ENCODE measurements at places on chromosomes 6 and 20.

GRCh38 chr6:79878142-79878748, 69.1 kb downstream of the ELOVL4 start:
- H3K36me3 ChIP-seq = no peaks in the 10 kb centered on the region
- peak; percentile 75 for DNase-seq
- H3K27me3 ChIP-seq = no peaks in the 10 kb centered on the region
- H3K4me1 ChIP-seq = no peaks in the 10 kb centered on the region

DNA sequence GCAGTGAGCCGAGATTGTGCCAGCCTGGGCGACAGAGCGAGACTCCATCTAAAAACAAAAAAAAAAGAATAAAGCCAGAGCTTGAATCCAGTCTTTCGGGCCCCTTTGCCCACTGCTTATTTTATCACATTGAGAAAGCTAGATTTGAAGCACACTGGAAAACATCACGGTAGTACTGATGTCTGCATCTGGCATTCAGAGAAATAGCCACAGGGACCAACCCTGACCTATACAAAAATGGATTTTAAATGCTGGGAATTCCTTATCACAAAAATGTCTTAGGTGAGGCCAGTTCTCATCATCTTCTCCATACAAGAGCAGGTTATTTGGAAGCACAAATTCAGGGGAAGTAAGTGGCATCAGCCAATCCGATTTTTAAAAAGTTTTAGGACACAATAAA, 49.5 kb downstream of the SLC35D3 start:
- H3K4me3 ChIP-seq = no peak overlapping the region
- H3K27ac ChIP-seq = no peak overlapping the region
- no peak for DNase-seq
- no peaks in the 10 kb centered on the region for H3K4me1 ChIP-seq
- H3K36me3 ChIP-seq = no peaks in the 10 kb centered on the region

DNA sequence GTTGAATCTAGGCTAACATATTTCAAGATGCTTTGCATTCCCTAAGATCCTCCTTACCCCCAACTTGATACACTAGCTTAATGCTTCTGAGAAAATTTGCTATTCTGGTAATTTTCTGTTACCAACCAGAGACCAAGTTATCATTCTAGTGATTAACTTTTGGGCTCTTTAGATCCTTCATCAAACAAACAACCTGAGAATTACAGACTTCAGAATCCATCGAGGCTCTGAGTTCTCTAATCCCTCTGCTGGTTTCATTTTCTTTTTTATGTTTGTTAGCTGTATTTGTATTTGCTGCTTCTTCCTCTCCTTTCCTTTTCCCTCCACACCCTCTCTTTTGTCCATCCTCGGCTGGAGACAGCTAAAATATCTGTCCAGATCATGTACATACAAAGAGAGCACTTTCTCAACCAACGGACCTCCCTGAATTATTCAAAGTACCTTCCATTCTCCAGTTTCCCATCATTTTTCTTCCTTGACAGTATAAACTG, 98.7 kb upstream of the RIPOR2 start:
- H3K36me3 ChIP-seq = no peaks in the 10 kb centered on the region
- peak overlapping the region; percentile 4 for H3K4me3 ChIP-seq
- H3K27me3 ChIP-seq = no peaks in the 10 kb centered on the region
- H3K4me1 ChIP-seq = no peaks in the 10 kb centered on the region
- DNase-seq = no peak

DNA sequence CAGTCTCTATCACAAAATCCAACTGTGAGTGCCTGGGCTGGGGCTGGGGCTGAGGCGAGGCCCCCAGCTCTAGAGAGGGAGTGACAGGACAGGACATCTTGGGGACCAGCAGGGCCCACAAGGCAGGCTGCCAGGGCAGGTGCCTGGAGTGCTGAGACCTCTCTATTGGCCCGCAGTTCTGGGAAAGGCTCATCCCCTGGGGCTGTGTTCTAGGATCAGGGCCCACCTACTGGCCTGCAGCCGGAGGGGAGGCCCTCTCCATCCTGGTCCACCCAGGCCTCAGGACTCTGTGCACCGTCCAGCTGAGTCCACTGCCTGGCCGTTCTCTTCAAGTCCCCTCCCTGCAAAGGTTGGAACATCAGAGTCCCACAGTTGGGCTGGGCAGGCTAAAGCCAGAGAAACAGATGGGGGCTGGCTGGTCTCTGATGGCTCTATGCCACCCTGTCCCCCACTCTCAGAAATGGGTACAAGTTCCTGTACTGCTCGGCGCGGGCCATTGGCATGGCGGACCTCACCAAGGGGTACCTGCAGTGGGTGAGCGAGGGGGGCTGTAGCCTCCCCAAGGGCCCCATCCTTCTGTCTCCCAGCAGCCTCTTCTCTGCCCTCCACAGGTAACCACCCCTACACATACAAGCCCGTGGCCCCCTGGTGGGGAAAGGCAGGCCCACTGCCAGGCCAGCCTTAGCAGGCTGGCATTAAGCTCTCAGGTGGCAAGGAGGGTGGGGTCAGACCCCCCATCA, 9.0 kb downstream of the EMILIN3 start:
- no peak overlapping the region for H3K27ac ChIP-seq
- H3K36me3 ChIP-seq = no peaks in the 10 kb centered on the region
- H3K4me3 ChIP-seq = no peak overlapping the region
- no peaks in the 10 kb centered on the region for H3K4me1 ChIP-seq
- no peak for DNase-seq
- no peaks in the 10 kb centered on the region for H3K27me3 ChIP-seq

DNA sequence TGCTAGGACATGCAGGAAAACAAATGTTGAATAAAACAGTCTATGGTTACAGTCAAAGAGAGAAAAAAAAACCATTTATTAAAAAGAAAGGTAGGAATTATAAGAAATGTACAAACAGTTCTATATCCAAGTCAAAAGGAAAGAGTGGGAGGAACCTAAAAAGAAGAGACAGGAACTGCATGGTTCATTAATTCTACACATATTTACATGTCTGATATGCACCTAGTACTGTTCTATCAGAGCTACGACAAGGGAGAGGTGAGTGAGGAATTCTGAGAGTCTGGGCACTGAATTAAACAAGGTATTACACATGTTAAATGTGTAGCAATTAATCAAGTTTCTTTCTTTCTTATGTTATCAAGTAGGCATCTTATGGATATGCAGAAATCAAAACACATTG, 41.9 kb downstream of the SYCP2 start:
- no peak overlapping the region for H3K27ac ChIP-seq
- no peaks in the 10 kb centered on the region for H3K4me1 ChIP-seq
- no peaks in the 10 kb centered on the region for H3K27me3 ChIP-seq

GRCh38 chr6:142481466-142481865, 179.7 kb downstream of the ADGRG6 start:
- DNase-seq = no peak
- H3K4me1 ChIP-seq = no peaks in the 10 kb centered on the region
- H3K27ac ChIP-seq = no peak overlapping the region
- no peak overlapping the region for H3K4me3 ChIP-seq
- H3K36me3 ChIP-seq = no peaks in the 10 kb centered on the region

- no peaks in the 10 kb centered on the region for H3K4me1 ChIP-seq
- no peaks in the 10 kb centered on the region for H3K36me3 ChIP-seq
- no peak overlapping the region for H3K4me3 ChIP-seq
- no peak overlapping the region for H3K27ac ChIP-seq
- no peaks in the 10 kb centered on the region for H3K27me3 ChIP-seq
These were observed 114.2 kb downstream of the MAP3K7 start for GRCh38 chr6:90472716-90473115.
